Activated naive CD8-positive, alpha-beta T cell treated with anti-CD3 and anti-CD28 coated beads, Interleukin-2, amount 10 ng/mL, durations not matched to agents 7 days and 5 days (primary cell): ENCODE measurements at places on chromosomes 11 and 22.
A peak's percentile ranks its signal among the peaks of the same experiment; 100 is the strongest.

DNA sequence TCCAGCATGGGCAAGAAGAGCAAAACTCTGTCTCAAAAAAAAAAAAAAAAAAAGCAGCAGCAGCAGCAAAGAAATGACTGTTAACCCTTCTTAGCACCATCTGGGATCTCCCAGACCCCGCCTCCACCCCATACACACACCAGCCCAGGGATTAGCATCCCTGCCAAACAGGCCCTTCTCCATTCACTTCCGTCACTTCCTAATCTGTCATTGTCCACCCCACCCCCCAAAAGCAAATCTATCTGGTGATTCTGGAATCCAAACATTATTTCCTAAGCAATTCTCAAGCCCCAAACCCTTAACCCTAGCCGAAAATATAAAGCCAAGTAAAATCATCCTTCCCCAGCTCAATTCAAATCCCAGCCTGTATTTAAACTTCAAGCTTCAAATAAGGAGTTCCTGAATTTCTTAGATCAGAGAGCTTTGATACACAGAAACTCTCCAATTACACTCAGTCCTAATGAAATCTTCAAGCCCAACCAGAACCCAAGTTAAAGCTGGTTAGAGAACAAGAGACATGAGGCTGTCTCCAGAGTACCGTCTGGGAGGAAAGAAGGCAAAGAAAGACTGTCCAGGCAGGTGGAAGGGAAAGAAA is 6.0 kb upstream of the AHNAK start:
- no peak for DNase-seq

DNA sequence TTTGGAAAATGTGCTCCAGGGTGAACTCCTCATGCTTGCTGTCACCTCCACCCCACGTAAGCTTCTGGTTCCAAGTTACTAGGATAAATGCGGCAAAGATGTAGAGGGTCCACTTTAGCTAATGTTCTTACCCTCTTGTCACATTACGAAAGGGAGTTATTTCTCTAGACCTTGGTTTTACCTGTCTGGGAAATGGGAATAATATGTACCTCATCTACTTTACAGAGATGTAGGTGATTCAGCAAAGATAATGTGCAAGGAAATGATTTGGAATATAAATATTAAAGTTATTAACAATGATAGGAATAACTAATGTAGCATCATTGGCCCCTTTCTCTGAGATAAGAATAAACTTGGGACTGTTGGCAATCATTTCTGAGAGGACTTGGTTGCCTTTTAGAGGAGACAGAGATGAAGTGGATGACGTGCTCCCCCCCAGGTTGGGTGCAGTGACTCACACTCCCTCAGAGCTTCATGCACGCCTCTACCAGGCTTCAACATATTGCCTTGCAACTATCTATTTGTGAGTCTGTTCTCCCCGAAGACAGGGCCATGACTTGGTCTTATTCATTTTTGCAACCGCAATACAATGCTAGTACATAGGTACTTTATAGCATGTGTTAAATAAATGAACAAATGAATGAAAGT is 97.1 kb downstream of the ME3 start:
- no peak for DNase-seq

DNA sequence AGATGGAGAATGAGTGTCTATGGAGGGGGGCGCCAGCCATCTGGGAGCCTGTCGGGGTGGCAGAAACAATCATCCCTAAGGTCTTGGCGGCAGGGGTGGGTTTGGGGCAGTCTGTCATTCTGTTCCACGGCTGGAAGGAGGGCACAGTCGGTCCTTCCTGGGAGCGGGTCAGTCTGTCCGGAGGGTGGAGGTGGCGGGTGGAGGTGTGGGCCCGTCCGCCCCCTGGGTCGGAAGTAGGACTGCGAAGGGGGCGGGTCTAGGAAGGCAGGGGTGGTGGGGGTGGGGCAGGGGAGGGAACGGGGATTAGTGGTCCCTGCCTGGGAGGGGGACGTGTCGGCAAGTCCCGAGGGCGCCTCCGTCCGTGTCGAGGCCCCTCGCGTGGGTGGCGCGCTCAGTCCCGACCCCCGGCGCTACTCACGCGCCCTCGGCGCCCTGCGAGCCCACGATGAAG is 461 bp downstream of the TBC1D10A start:
- DNase-seq = no peak

- DNase-seq = no peak
Measured at GRCh38 chr22:42178910-42179519, 48.4 kb upstream of the CYP2D6 start.

- DNase-seq = no peak
Measured at GRCh38 chr22:19214078-19214473, 35.5 kb upstream of the SLC25A1 start.

GRCh38 chr11:107834995-107835394 is 23.6 kb downstream of the SLC35F2 start:
- DNase-seq = no peak

- DNase-seq = no peak
Measured at GRCh38 chr11:38796281-38796680, 2198.2 kb upstream of the RAG2 start.

DNA sequence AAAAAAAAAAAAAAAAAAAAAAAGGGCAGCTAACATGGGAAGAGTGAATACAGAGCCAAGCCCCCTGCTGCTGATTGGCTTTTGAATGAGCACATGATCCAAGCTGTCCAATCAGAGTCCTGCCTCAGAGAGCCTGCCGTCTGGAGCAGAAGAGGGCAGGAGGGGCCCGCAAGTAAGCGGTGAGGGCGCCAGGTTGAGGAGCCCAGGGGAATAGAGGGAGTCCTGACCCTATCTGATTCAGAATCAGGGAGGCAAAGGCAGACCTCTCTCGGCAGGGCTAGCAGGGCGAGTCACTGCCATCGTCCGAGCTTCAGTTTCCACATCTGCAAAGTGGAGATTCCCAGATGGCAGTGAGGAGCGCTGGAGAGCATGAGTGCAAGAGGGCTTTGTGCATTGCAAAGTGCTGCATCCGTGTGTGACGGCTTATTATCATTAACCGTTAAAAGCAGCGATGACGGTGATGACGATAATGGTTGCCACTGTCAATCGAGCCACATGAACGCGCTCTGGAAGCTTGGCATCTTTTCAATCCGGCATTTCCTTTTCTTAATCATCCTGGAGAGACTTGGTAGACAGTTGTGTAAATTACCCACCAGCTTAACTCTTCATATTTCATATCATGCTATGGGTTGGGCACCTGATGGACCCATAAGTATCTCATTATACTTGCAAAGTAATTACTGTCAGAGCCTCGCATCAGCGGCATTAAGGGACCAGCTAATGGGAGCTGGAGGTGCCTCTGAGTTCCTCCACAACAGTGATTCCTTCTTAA is 68.6 kb upstream of the ATXN10 start:
- DNase-seq = no peak

GRCh38 chr11:132540581-132540980 is 991.7 kb downstream of the OPCML start:
- no peak for DNase-seq

DNA sequence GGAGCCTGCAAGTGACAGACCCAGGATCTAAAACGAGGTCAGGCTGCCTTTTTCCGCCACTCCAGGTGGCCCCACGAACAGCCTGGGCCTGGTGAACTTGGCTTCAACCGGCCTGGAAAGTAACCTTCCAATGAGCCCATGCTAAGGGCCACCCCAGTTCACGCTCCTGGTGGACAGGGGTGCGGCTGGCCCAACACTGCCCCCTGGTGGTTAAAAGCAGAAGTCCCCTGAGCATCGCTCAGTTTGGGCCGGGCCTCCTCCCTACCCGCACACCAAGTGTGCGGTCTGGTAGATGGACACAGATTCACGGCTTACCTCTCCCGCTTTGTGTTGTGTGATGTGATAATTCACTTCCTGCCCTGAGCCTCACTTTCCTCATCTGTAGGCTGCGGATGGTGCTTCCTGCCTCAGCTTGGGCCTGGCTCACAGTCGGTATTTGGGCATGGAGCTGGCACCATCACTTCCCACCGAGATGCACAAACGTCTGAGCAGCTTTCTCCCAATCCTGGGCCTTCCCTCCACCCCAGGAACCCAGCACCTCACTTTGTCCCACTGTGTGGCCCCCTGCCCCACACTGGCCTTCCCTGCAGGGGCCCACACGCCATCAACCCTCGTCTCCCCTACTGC is 13.7 kb upstream of the SEC14L3 start:
- peak; percentile 80 for DNase-seq

DNA sequence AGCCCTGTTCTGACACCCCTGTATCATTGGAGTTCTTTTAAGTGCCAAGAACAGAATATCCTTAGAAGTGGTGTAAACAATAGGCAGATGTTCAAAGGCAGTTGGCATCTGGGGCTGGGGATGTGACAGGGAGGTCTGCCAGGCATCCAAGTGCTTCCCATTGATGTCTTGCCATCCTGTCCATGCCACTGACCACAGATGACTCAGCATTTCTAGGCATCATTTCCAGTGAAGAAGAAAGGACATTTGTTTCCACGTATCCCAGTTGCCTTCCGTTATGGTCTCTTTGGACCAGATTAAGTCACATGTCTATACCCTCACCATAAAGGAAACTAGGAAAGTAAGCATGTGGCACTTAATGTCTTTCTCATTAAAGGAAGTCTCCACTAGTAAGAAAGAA is 76.7 kb upstream of the BARX2 start:
- no peak for DNase-seq

- DNase-seq = no peak
Measured at GRCh38 chr11:126059238-126059781, 3.4 kb downstream of the CDON start.

DNA sequence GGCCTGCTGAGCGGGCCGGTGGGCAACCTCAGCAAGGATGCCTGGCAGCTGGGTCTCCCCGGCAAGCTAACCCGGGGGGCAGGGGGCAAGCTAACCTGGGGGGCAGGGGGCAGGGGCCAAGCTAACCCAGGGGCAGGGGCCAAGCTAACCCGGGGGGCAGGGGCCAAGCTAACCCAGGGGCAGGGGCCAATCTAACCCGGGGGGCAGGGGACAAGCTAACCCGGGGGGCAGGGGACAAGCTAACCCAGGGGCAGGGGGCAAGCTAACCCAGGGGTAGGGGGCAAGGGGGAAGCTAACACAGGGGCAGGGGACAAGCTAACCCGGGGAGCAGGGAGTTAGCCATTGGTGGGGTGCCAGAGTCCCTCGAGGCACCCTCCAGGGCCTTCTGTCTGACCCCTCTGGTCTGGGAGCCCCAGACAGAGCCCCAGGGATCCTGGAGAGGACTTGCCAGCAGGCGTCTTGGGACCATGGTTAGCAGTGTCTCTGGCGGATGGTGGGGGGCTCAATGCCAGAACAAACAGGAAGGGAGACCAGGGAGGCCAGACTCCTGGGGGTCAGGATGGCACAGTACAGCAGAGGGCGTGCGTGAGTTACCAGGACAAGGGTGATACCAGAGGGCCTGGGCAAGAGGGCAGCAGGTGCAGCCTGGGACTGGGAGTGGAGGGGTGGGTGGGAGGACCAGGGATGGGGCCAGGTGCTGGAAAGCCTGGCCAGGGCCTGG is 16.1 kb downstream of the IGF2 start:
- no peak for DNase-seq

DNA sequence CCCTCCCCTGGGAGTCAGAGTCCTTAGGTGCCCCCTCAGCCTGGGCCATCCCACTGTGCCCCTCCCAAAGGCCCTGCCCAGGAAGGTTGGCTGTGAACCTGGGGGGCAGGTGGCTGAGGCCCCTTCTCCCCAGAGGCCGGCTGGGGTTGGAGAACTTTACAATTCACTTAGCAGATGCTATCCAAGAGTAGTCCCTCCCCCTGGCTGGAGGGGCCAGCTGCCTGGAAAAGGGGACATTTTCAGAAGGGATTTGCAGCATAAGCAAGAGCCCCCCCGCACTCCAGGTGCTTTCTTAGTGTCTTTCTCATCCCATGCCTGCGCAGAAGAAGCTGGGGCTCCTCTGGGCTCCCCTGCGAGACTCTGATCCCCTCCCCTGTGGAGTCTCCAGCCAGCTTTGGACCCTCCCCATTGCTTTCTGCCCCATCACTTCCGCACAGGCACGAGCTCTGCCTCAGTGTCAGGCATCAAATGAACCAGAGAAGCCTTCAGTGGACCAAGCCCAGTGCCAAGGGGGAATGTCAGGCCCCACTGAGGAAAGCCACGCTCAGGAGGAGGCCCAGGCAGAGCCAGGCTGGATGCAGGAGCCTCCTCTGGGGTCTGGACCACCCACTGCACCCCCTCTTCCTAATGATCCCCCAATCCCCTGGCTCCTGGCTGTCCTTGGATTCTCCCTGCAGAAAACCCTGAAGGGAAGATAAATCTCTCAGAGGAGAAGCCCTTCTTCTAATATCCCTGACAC is 3.7 kb downstream of the SSTR3 start:
- peak; percentile 29 for DNase-seq

DNA sequence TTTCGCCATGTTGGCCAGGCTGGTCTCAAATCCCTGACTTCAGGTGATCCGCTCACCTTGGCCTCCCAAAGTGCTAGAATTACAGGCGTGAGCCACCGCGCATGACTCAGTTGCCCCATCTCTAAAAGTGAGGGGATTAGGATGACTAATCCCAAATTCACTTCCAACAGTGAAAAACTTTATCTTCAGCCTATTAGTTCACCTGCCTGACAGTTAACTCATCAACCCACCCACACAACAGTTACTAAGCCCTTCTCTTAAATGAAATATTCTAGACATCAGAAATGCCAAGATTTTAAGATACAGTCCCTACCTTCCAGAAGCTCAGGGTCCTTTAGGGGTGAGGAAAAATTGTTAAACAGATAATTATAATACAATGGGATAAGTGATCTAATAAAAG is 2.0 kb upstream of the ANKRD42 start:
- no peak for DNase-seq

GRCh38 chr11:112013497-112014164 is 11.6 kb upstream of the DLAT start:
- no peak for DNase-seq

- no peak for DNase-seq
Measured at GRCh38 chr11:102046841-102047240, 396 bp upstream of the CFAP300 start.

- no peak for DNase-seq
Measured at GRCh38 chr11:121657146-121657545, 204.4 kb upstream of the SORL1-AS1 start.

- DNase-seq = no peak
Measured at GRCh38 chr11:130078080-130078479, 8.4 kb downstream of the APLP2 start.

DNA sequence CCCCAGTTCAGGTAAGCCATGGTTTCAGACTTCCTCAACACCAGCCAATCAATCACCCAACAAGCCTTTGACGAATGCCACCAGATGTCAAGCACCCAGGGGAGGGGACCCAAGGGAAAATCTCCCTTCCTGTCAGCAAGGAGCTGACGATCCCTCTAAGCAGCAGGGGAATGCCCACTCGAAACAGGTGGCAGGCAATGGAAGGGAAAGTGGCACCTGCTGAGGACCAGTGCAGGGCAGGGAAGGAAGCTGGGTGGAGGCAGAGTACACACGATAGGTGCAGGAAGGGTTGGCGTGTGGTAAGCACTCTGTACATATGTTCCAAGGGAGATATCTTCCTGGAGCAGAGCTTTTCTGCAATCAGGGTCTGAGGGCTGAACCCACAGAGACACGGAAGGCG is 11.7 kb upstream of the CREB3L1 start:
- DNase-seq = no peak

GRCh38 chr11:119651802-119652584 is 77.0 kb downstream of the NECTIN1 start:
- no peak for DNase-seq

GRCh38 chr11:32405592-32405991 is 29.7 kb downstream of the WT1 start:
- DNase-seq = no peak
